ENCODE measurements at places on chromosomes 12 and 14. TPM values are rescaled to one million over a fixed set of nuclear protein-coding genes. Genes with fewer than 3 reads are reported as not detected.
A peak's percentile ranks its signal among the peaks of the same experiment; 100 is the strongest.

DNA sequence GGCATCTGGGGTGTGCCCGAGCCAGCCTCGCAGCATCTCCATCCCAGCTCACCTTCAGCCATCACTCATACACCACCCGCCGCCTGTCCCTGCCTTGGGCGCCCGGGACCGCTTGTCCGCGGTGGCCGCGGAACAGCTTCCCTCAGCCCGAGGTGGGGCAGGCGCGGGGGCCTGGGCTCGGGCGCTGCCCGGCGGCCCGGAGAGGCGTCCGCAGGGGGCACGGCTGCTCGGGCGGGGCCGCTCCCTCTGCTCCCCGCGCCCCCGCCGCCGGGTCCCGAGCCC is 430 bp downstream of the SLC41A2 start:
- peaks cover 16% of the 10 kb centered on the region for H3K27me3 ChIP-seq
- peak overlapping the region; percentile 72 for H3K4me3 ChIP-seq
- DNase-seq, result no peak

DNA sequence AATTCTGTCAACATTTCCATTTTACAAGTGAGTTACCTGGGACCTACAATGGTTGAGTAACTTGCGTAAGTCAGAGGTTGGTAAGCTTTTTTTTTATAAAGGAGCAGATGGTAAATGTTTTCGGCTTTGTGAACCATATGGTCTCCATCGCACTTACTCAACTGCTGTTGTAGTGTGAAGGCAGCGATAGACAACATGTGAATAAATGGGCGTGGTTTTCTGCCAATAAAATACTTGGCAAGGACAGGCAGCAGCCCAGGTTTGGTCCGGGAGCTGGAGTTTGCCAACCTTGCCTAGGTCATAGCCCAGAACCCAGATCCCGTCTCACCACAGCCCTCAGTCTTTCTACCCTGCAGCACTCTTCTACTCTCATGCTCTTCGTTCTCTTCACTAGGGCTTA is 6.3 kb downstream of the DDX55 start:
- no peaks in the 10 kb centered on the region for H3K27me3 ChIP-seq
- peaks cover 68% of the 10 kb centered on the region for H3K36me3 ChIP-seq
- DNase-seq, result no peak
- H3K4me3 ChIP-seq, result no peak overlapping the region
- H3K27ac ChIP-seq, result no peak overlapping the region

- H3K36me3 ChIP-seq, result no peaks in the 10 kb centered on the region
- no peaks in the 10 kb centered on the region for H3K27me3 ChIP-seq
- H3K4me3 ChIP-seq, result no peak overlapping the region
- no peak overlapping the region for H3K27ac ChIP-seq
- H3K4me1 ChIP-seq, result peaks cover 16% of the 10 kb centered on the region
- no peak for DNase-seq
Measured at GRCh38 chr12:50107416-50108268, 3.8 kb downstream of the GPD1 start.

GRCh38 chr14:104519721-104520120 is 59.8 kb upstream of the C14orf180 start:
- no peaks in the 10 kb centered on the region for H3K4me1 ChIP-seq
- H3K36me3 ChIP-seq, result no peaks in the 10 kb centered on the region
- DNase-seq, result no peak

GRCh38 chr14:74508844-74509428 is 15.4 kb downstream of the ISCA2 start:
- peaks cover 29% of the 10 kb centered on the region for H3K4me1 ChIP-seq
- no peak overlapping the region for H3K4me3 ChIP-seq
- no peaks in the 10 kb centered on the region for H3K27me3 ChIP-seq
- no peak overlapping the region for H3K27ac ChIP-seq
- H3K36me3 ChIP-seq, result peaks cover 20% of the 10 kb centered on the region

DNA sequence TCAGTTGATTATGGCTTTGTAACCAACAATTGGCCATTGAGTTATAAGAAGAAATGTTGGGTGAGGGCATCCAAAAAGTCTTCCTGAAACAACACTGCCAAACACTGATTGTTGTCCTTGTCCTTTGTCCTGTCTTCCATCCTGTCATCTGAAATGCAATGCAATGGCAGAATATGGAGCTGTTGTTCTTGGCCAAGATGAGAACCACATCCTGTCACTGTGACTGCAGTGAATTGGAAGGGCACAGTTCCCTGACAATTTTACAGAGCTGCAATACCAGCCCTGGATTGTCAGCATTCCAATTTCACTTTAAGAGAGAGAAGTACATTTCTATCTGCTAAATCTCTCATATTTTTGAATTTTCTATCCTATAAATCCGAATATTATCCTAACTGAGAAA is 613.3 kb downstream of the FLRT2 start:
- no peaks in the 10 kb centered on the region for H3K4me1 ChIP-seq
- no peak overlapping the region for H3K27ac ChIP-seq
- DNase-seq, result no peak

- H3K4me3 ChIP-seq, result peak overlapping the region; percentile 88
- H3K27me3 ChIP-seq, result no peaks in the 10 kb centered on the region
- no peak for DNase-seq
- no peaks in the 10 kb centered on the region for H3K36me3 ChIP-seq
- H3K27ac ChIP-seq, result peak overlapping the region; percentile 92
Measured at GRCh38 chr12:49568442-49569162, 660 bp upstream of the MCRS1 start.

- no peak overlapping the region for H3K4me3 ChIP-seq
- H3K27ac ChIP-seq, result no peak overlapping the region
- no peaks in the 10 kb centered on the region for H3K36me3 ChIP-seq
- H3K4me1 ChIP-seq, result peaks cover 30% of the 10 kb centered on the region
Measured at GRCh38 chr12:6367969-6368892, 7.1 kb downstream of the SCNN1A start.

DNA sequence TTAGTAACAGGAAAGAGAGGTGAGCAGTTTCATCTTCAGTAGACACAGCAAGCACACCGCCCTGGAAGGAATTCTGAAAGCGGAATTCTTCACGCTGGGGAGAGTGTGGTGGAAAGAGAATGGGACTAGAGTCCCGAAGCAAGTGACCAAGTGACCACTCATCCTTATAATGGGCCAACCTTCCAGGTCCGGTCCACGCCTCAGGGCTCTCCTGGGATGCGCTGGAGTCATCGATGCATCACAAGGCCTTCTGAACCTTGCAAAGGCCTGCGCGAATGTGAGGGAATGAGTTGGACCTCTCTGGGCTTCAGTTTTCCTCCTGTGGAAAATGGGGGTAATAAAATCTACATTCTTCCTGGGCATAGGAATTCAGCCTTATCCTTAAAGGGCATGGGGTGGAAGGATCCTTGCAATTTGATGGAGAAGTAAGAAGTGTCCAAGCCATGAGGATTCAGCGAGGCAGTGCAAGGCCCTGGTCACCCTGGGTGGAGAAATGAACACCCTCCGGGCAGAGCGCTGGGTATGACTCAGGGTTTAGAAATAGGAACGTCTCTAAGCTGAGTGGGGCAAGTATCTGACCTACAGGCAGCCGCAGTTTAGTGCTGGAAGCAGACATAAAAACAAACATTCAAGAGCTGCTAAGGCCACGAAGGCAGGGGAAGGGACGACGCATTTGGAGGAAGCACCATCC is 97.7 kb downstream of the SETD3 start:
- peaks cover 11% of the 10 kb centered on the region for H3K4me1 ChIP-seq
- no peak overlapping the region for H3K4me3 ChIP-seq
- DNase-seq, result peak; percentile 46
- no peaks in the 10 kb centered on the region for H3K36me3 ChIP-seq

DNA sequence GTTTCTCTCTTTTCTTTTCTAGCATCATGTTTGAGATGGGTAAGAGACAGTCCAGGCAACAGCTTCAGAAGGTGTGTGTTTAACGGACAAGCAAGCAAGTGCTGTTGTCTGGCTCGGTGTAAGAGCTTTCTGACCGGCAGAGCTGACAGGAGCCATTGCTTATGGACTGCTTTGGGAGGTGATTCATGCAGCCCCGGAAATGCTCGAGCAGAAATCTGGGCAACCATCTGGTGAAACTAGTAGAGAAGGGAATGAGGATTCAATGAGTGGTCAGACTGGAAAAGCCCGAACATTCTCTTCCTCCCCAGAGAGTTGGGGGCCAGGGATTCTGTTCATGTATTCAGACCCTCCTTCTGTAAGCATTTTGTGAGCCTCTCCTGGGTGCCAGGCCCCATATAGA is 24.4 kb downstream of the TUNAR start:
- H3K4me1 ChIP-seq, result peaks cover 4% of the 10 kb centered on the region
- no peak overlapping the region for H3K4me3 ChIP-seq
- DNase-seq, result peak; percentile 74
- H3K27me3 ChIP-seq, result no peaks in the 10 kb centered on the region

- H3K4me3 ChIP-seq, result no peak overlapping the region
- H3K27me3 ChIP-seq, result no peaks in the 10 kb centered on the region
- no peak overlapping the region for H3K27ac ChIP-seq
- no peak for DNase-seq
- peaks cover 6% of the 10 kb centered on the region for H3K4me1 ChIP-seq
Measured at GRCh38 chr14:54194501-54194900, 202.3 kb upstream of the CDKN3 start.

- H3K27ac ChIP-seq, result no peak overlapping the region
- H3K27me3 ChIP-seq, result no peaks in the 10 kb centered on the region
- H3K4me3 ChIP-seq, result no peak overlapping the region
- no peak for DNase-seq
Measured at GRCh38 chr12:47020211-47020821, 59.1 kb upstream of the PCED1B start.

DNA sequence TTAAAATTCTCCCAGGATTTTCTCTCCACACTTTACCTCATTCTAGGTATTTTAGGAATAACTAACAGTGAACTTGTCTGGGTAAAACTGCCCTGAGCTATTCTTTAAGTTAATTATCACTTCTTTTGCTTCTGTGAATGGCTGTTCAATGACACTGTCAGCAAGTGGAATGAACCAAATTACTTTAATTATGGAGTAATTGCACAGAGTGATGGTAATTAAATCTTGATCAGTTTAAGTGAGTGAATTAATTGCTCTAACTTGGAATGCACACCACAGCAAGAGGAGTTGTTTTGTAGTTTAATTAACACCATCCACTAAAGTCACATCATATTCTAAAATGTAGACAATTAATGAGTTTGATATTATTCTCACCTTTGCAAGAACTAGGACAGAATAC is 36.2 kb upstream of the TMEM260 start:
- H3K4me1 ChIP-seq, result no peaks in the 10 kb centered on the region
- no peaks in the 10 kb centered on the region for H3K27me3 ChIP-seq
- no peak for DNase-seq

DNA sequence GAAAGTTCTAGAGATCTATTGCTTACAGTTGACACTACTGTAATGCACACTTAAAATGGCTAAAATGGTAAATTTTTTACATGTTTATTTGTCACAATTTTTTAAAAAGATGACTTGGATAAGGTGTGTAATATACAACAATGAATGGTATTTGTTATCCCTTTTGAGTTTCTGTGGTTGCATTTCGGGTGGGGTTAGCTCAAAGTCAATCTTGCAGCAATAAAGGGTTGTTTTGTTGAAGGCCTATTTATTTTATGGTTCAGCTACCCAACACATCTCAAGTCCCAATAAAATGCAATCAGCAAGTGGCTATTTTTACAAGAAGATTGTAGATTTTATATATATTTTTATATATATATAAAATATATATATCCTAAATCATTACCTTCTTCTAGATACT is 22.1 kb downstream of the SNRPF start:
- H3K4me1 ChIP-seq, result peaks cover 11% of the 10 kb centered on the region
- H3K27ac ChIP-seq, result no peak overlapping the region
- H3K4me3 ChIP-seq, result no peak overlapping the region
- H3K36me3 ChIP-seq, result no peaks in the 10 kb centered on the region

DNA sequence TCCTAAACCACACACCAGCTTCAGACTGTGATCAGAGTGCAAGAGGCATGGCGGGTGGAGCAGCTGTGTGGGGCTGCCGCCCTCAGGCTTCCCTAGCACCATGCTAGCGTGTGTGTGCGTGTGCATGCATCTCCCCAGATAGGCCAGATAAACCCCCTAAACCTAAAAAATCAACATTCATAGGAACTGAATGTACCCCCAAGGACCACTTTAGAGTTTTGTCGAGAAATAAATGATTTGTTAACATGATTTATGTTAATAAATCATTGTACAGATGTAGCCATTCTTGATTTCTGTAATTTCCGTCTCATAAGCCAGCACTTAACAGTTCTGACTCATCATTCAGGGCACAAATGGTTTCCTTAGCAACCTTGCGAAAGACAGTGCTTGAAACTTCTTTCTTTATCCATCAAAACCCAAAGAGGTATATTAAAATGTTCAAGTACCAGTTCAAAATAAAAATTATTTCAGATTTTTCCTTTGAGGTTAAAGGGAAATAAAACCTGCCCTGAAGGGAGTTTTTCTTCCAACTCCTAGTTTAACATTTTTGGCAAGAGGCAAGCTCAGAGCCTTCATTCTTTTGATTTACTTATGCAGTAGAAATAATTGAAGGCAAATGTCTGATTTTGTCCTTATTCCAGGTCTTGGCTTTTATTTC is 206.2 kb upstream of the RGS6 start:
- H3K4me3 ChIP-seq, result no peak overlapping the region
- H3K27me3 ChIP-seq, result no peaks in the 10 kb centered on the region
- H3K4me1 ChIP-seq, result peaks cover 12% of the 10 kb centered on the region
- peak; percentile 77 for DNase-seq

GRCh38 chr12:83121897-83122622 is 435.4 kb downstream of the TMTC2 start:
- H3K27ac ChIP-seq, result no peak overlapping the region
- no peak for DNase-seq
- H3K4me3 ChIP-seq, result no peak overlapping the region
- no peaks in the 10 kb centered on the region for H3K36me3 ChIP-seq

DNA sequence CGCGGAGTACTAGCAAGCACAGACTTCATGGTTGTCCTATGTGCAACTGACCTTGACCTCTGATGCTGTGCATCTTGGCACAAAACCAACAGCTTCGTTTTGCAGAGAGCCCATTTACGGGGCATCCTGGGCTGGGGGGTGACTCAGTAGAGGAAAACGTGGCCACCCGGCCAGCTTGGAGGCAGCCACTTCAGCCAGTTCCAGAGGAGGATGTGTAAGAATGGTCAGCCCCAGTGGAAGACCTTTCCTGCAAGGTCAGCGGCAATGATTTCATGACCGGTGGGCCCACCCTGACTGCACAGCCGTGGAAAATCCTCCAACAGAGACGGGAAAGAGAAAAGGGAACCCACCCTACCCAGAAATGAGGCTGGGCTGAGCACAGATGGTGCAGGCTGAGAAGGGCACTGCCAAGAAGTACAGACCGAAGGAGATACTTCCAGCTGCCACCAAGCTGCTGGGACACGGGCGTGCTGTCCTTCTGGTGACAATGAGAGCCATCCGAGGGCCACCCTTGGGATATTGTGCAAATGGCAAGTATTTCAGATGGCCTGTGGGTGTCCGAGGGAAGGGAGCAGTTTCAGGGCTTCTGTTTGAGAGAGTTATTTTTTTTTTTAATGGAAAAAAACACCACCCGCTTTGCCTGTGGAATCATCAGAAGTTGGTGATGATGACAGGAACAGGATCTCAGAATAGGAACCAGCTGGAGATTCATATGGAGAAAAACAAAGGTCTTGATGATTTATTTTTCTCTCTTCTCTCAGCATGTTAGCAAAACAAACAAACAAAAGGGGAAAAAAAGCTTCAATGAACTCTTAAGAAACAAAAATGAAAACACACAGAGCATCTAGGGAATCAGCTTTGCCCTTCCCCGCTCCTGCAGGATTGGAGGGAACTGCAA is 120.2 kb upstream of the RFLNA start:
- DNase-seq, result peak; percentile 58
- H3K4me1 ChIP-seq, result no peaks in the 10 kb centered on the region
- H3K36me3 ChIP-seq, result no peaks in the 10 kb centered on the region

The CFAP54 gene
- 0.62 TPM for total RNA-seq

The TPPP2 gene
- total RNA-seq, result not detected

The TMEM132C gene
- not detected for total RNA-seq

The GLIPR1L1 gene
- total RNA-seq, result not detected

The KCNH5 gene
- 0.48 TPM for total RNA-seq

Data from astrocyte (in vitro differentiated cells and primary cell).